Stimulated activated CD8-positive, alpha-beta memory T cell treated with anti-CD3 and anti-CD28 coated beads, Interleukin-4, amount 100 ng/mL, for 48 hours (primary cell): ENCODE measurements at places on chromosomes 5 and 9.

- no peak for DNase-seq
Observed at GRCh38 chr5:127042593-127042992, 12.2 kb upstream of the MARCHF3 start.

GRCh38 chr5:109524026-109524425 is 114.3 kb upstream of the PJA2 start:
- no peak for DNase-seq

- no peak for DNase-seq
Observed at GRCh38 chr9:89116805-89117192, 61.8 kb downstream of the SHC3 start.

GRCh38 chr9:122370303-122370702 is 521 bp upstream of the PTGS1 start:
- no peak for DNase-seq

DNA sequence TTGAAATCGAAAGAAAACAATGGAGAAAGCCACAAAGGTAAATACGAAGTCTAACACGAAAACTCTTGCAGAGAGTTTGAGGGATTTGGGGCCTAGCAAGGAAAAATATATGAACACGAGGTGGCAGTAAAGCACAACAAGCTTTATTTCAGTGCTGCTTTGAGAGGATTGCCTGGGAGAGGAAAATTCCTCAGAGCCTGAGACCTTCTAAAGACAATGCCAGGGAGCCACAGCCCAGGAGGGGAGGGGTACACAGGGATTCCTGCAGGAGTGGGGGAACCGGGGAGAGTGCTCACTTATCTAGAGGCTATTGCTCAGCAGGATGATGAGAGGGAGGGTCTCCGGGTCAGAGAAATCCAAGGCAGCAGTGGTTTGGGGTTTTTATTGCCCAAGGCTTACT is 134.9 kb upstream of the ADCY2 start:
- no peak for DNase-seq

- DNase-seq, result no peak
Observed at GRCh38 chr9:74577956-74578355, 80.8 kb downstream of the RORB start.

DNA sequence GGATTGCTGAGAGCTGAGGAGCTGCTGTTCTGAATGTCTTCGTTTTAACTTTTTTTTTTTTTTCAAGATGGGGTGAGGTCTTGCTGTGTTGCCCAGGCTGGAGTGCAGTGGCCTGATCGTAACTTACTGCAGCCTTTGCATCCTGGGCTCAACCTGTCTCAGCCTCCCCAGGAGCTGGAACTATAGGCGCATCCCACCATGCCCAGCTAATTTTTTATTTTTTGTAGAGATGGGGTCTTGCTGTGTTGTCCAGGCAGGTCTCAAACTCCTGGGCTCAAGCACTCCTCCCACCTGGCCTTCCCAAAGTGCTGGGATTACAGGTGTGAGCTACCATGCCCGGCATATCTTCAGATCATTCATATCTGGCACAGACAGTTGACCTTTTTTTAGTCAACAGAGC is 46.5 kb downstream of the TRIO start:
- no peak for DNase-seq

DNA sequence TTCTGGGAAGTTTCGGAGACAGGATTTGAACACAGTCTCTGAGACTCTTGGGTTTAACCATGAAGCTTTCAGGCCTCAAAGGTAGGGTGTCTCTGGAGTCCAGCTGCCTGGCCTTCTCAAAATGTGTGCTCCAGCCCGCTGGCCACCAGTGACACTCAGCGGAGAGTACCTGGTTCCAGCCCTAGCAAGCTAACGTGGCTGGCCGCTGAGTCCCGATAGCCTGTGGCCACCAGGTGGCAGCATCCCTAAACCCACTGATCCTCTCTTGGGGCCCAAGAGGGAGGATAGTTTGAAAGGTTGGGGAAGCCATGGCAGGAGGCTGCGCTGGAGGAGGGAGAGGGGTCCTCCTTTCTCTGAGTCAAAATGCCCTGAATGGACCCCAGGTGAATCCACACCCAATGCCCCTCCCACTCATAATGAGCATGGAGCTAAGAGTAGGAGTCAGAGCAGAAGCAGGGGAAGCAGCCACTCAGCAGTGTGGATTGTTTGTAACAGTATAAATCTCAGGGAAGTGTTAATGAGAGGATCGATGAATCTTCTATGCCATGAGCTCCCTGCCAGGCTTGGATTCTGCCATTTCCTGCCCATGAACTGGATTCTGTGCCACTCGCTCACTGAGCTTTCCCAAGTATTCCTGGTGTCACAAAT is 5.4 kb upstream of the TIFAB start:
- DNase-seq, result peak; percentile 80

DNA sequence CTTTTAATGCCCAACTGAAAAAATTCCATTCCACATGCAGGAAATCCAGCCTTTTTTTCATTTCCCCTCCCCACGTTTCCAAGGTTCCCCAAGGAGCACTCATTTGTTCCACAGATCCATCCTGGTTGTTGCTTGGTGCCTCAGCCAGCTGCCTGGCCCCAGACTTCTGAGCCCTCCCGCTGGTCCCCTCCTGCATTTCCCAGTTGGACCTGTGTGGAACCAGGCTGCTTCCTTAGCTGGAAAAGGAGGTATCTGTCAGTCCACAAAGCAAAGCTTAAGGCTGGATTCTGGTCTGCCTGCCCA is 44.8 kb downstream of the ANGPTL2 start:
- DNase-seq, result no peak

GRCh38 chr5:142106061-142106460 is 2.5 kb upstream of the NDFIP1 start:
- no peak for DNase-seq

DNA sequence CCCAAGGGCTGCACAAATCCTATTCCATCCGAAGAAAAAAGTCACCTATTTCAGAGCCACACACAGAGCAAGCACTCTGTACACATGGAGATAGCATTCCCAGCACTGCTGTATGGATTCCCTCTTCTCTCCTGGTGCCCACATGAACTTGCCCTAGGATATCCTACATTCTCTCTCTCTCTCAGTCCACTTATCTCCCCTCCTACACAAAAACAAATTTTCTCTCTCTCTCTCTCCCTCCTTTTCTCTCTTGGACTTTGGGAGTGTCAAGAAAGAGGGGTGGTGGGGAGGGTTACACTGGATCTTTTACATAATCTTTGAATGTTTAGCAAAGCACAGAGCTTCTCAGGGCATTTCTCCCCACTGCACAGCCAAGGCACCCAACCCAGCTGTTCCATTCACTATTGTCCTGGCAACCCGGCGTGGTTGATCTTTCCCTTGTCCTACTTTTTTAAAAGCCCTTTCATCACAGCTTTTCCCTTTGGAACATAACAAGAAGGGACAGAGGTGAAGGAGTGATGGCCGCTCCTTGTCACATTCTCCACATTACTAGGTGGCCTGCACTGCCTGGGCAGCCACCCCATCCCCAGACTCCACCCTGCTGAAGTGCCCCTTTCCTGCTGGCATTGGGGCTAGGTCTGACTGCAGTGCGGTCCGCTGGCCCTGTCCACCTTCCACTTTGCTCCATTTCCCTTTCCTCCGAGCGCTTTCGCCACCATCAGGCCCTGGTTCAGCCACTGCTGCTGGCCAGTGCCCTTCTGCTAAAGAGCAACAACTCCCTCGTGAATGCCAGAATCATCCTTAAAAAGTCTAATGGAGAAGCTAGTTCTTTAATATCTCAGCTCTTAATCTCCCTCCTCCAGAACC is 22.2 kb upstream of the SLC1A3 start:
- no peak for DNase-seq

DNA sequence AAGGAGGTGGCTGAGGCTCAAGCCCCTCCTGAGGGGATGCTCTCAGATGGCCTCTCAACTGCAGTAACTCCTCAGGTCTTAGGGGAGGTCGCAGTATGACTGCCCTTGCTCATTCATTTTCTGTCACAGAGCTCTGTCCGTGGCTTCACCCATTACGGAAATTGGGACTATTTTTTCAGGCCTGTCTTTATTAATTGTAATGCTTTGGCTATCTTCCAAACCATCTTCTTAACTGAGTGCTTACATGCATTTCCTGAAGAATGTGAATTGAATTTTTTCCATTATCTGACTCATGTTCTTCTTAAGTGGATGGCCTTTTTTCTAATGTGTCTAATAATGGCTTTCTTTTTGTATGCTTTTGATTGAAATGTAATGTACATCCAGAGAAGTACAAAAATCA is 36.4 kb upstream of the SV2C start:
- no peak for DNase-seq

DNA sequence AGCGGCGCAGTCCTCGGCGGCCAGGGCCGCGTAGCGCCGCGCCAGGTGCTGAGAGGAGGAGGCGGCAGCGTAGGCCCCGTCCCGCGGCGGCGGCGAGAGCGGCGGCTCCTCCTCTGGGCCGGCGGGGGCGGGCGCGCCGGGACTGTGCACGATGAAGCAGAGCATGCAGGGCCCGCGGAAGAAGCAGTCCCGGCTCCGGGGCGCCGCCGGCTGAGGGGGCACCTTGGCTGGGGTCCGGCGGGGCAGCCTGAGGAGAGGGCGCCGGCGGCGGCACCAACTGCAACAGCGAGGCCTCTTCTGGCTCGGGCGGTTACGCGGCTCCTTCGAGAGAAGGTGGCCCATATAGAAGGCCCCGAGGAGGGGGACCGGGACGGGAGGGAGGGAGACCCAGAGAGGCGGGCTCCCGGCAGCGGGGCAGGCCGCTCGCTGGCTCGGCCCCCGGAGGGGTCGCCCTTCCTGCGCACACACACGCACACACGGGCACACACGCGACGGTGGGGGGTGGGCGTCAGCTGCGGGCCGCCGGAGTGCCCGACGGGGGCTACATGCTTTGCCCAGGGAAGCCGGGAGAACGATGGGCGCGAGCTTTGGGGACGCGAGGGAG is 446 bp downstream of the FBXL17 start:
- peak; percentile 81 for DNase-seq

- DNase-seq, result peak; percentile 82
Observed at GRCh38 chr5:149731617-149732323, 1.7 kb downstream of the PPARGC1B start.

DNA sequence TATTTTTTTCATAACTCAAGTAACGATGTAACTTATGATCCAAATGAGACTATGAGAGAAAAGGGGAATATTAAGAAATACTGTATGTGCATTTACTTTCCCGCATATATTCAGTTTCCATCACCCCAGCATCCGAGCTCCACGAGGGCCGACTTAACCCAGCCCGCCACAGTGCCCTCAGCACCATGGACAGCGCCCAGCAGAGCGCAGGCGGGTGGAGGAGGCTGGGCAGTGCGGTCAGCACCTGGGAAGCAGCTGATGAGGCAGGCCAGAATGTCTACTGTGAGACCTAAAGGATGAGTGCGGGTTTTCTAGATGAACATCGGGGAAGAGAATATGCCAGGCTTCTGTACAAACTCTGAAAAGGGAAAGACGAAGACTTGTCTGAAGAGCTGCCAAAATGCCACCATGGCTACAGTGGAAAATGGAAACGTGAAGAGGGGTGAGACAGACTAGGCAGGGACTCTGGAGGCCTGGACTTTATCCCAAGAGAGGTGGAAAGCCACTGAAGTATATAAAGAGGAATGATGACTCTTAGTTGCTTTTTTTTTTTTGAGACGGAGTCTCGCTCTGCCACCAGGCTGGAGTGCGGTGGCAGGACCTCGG is 34.5 kb upstream of the MED27 start:
- DNase-seq, result peak; percentile 72

DNA sequence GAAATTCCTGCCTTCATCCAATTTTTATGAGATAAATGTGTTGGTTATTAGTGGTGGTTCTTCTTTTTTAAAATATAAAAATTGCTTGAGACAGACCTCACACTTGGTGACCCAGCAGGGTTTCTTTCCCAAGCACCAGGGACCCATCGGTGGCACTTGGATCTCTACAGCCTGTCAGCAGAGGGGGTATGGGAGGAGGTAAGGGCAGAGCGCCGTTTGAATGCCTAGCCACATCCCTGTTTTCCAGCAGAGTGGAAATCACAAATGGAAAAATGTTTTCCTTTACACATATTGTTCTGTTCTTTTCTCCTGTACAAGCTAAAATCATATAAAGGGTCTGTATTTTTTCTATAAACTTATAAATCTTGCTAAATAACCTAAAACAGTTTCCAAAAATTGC is 248.0 kb downstream of the NR3C1 start:
- no peak for DNase-seq

GRCh38 chr5:71757590-71758543 is 38.8 kb downstream of the CARTPT start:
- peak; percentile 46 for DNase-seq

GRCh38 chr5:154238776-154239481 is 48.4 kb downstream of the GALNT10 start:
- DNase-seq, result no peak

DNA sequence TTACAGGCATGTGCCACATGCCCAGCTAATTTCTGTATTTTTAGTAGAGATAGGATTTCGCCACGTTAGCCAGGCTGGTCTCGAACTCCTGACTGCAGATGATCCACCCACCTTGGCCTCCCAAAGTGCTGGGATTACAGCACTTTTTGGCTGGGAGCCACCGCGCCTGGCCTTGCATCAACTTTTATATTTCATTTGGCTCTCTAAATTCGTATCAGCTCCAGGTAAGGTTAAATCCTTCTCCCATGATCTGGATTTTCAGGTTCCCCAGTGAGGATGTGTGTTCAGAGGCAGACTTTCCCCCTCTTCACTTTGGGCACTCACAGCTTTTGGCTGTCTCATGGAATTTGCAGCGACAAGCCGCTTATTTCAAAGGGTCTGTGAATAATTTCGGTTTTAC is 16.8 kb upstream of the RNF38 start:
- DNase-seq, result no peak

GRCh38 chr5:75265731-75266130 is 29.1 kb upstream of the ANKRD31 start:
- DNase-seq, result no peak

DNA sequence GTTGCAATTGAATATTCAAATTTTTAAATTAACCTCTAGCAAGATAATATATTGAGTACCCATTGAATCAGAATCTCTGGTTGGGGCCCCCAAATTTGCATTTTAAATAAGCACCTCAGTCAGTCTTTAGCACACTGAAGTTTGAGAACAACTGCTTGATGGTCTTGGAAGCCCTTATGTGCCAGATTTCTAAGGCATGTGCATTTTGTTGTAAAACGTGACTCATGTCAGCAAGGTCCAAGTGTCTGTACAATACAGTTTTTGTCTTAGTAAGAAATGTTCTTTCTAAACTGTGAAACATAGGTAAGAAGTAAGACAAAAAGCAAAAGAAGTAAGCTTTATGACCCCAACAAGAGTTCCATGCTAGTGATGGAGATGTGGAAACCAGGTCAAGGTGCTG is 59.1 kb upstream of the PHF2 start:
- no peak for DNase-seq

GRCh38 chr9:90793729-90794128 is 7.9 kb upstream of the SYK start:
- DNase-seq, result no peak

DNA sequence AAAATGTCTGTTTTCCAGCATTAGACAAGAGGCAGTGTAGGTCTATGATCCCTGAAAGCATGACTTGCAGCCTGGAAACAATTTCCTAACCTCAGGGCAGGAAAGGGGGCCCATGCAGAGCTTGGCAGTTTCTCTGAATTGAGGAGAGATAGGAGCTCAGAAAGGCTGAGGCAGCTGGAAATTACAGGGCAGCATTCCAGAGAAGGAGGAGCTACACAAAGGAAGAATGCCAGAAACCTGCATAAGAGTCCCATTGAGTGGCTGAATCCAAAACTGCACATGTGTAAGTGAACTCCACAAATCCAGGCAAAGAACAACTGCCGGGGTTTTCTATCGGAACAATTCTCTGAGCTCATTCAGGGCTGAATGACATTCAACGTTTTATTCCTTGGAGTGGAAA is 346.8 kb downstream of the PIK3R1 start:
- no peak for DNase-seq

- DNase-seq, result no peak
Observed at GRCh38 chr9:107016383-107016782, 153.4 kb downstream of the ZNF462 start.

GRCh38 chr9:6956879-6957278 is 199.1 kb downstream of the KDM4C start:
- DNase-seq, result no peak

GRCh38 chr5:142817949-142818431 is 47.8 kb downstream of the ARHGAP26 start:
- DNase-seq, result no peak
